ENCODE measurements at places on chromosomes 5 and 9.

GRCh38 chr9:11893331-11893730, 799.9 kb upstream of the TYRP1 start:
- DNase-seq = no peak

DNA sequence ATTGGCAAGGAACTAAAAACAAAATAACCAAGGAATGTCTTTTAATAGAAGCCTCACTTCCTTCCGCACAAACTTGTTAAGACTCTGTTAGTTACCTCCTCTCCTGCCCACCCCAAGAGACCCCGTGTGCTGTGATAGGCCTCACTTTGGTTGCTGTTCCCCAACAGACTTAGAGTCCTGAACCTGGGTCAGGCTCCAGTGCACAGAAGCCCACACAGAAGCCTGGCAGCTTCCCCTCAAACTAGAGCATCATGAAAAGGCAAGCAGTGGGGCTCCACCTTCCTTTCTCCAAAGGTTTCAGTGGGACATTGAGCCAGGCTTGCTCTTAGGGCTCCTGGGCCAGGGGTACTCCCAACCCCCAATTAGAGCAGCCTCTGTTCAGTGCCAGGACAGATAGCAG, 230.5 kb downstream of the ESM1 start:
- no peak for DNase-seq

GRCh38 chr5:54915466-54916027, 69.8 kb downstream of the ESM1 start:
- no peak for DNase-seq

DNA sequence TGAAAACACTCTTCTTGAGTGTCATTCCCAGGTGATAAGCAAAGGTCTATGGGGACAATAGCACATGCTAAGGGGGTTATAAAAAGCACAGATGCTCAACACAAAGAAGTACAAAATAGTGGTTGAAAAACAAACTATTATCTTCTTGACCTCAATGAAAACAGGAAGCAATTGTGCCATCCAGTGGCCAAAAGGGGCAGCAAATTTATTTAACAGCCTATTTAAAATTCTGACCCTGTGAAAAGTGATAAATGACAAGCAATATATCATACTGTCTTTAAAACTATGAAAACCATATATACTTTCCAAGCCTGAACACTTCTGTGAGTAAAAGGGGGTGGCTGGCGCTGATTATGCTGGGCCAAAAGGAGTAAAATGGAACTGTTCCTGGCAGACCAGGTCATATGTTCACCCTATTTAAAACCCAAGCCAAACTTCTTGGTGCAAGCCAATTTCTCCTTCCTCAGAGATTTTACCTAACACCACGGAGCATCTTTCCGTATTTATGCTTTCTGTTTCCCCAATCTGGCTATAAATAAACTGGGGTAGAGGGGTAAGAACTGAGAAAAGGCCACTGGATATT, 29.7 kb downstream of the TEX10 start:
- peak; percentile 2 for DNase-seq

GRCh38 chr9:131661568-131662288, 78.1 kb downstream of the RAPGEF1 start:
- DNase-seq = peak; percentile 56

DNA sequence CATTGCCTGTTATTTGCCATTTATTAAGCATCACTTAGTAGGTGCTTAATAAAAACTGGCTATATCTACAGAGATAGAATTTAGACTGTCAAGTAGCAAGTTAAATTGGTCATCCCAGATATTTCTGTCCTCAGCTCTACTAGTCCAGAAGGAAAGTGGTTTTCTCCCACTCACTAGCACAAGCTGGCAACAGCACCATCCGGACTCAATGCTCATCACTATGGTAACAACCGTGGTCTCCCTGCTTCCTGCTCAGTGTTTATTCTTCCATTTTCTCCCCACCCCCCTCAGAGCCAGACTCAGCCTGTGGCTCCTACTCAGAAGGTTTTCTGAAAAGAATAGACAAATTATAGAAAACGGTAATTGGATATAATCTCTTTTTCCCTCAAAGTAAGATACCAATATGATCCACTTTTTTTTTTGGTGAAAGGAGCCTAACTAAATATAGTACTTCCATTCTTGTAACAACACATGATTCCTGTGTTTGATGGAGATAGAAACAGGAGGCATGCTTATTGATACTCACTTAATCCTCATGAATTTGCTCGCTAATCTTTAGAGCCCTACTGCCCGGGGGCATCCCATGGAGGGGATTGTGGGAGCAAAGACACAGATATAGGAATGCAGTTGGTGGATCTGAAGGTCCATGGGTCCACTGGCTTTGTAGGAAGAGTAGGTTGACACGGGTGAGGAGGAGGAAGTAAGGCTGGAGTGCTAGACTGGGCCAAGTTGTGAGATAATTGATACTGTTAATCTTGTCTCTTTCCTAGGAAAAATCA, 191.4 kb downstream of the MAN2A1 start:
- DNase-seq = no peak

DNA sequence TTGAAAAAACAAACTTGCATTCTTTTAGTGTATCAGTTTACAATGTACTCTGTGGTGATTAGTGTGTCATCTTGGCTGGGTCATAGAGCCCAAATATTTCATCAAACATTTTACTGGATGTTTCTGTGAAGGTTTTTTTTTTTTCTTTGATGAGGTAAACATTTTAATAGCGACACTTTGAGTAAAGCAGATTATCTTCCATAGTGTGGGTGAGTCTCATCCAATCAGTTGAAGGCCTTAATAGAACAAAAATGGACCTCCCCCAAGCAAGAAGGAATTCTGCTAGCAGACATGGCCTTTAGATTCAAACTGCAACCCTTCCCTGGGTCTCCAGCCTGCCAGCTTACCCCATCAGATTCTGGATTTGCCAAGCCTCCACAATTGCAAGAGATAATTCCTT, 72.5 kb downstream of the FSTL4 start:
- no peak for DNase-seq

- DNase-seq = no peak
Observed at GRCh38 chr9:118482306-118482705, 778.1 kb downstream of the TLR4 start.

- no peak for DNase-seq
Observed at GRCh38 chr9:76266649-76267283, 127.5 kb downstream of the RFK start.

DNA sequence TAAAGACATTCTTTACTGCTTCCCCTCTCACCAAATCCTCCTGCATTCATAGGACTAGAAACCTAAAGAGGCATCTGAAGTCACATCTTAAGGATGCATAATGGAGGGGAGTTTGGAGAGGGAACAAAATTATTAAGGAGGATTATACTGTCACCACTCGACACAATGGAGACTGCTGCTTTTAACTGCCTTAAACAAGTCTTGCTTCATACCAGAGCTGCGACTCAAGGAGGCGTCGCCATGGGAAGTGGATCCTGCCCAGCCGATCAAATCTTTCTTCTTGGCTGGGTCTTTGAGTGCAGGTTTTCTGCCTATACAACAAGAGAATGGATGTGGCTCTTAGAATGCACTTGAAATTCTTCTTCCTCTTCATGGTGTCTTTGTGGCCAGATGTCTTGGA, 66.7 kb upstream of the FOXE1 start:
- DNase-seq = no peak

GRCh38 chr5:154523709-154524108, 45.7 kb upstream of the HAND1 start:
- no peak for DNase-seq

DNA sequence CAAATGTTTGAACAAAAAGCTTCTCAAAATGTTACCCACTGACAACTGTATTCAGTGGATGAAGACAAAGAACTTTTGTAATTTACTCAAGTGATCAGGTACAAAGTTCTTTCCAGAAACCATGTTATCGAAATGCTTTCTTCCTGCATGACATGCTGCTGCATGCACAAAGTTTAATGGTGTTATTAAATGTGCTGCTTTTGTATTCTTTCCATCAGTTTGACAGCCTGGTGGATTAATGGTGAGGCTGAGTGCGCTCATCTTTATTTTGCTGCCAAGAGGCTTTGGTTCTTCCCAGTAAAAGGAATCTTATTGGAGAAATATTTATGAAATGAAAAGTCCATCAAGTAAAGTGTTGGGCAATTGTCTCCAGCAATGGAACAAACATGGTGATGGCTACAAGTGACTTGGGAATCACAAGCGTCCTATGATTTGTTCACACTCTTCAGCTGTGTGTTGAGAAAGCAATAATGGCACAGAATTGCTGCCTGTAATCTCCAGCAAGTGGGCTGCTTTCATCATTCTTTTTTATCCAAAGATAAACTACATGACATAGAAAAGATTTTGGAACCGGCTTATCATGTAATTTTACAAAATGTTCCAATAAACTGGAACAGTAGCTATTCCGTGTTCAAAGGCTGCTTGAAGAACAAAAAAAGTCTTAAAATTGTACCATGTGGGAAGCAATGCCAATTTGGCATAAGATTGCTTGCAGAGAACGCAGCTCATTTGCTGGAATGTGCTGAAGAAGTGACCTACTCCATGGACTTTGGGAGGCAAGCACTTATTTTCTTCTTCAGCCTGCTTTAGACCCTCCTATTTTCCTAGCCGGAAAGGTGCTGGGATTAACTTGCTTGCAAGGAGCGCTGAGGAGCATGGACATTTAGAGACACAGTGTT, 153.1 kb downstream of the HSD17B3 start:
- DNase-seq = no peak

DNA sequence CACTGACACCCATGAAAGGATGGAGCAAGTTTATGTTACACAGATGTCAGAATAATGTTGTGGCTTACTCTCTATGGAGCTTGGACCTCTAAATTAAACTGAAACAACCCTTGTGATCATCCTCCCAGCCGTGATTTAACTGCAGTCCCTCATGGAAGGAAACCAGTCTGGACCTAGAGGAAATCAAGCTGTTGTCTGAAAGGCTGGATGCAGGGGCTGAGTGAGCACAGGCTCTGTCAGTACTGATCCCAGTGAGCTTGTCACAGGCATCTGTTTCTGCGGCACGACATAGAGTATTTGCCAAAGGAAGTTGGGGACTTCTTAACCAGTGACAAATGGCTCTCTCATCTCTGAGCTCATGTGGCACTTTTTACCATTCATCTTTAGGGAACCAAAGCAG, 282.9 kb upstream of the MAP3K1 start:
- no peak for DNase-seq

DNA sequence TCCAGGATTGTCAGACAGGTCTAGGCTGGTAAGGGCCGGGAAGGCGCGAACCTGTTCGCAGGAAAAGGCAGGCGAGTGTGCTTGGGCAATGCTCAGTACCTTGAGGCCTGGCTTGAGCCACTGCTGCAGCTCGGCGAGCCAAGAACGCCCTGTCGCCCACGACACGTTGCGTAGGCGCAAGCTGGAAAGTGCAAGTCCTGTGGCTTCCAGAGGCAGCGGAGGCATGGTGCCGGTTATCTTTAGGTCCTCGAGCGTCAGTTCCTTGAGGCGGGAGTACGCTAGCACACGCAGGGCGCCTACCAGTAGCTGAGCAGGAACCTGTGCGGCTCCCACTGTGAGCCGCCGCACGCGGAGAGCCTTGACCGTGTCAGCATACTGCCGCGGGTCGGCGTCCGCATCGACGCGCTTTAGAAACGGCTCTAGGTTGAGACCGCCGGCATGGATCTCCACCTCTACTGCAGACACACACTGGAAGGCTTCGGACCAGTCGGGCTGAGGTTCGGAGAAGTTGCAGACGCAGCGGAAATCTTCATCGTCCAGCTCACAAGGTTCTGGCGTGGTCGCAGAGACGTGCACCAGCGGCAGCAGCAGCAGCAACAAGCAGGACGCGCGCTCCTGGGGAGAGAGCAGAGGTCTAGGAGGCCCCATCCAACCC, 482 bp downstream of the CD14 start:
- DNase-seq = peak; percentile 28

- DNase-seq = no peak
Observed at GRCh38 chr9:89469003-89469402, 28.9 kb downstream of the SEMA4D start.

DNA sequence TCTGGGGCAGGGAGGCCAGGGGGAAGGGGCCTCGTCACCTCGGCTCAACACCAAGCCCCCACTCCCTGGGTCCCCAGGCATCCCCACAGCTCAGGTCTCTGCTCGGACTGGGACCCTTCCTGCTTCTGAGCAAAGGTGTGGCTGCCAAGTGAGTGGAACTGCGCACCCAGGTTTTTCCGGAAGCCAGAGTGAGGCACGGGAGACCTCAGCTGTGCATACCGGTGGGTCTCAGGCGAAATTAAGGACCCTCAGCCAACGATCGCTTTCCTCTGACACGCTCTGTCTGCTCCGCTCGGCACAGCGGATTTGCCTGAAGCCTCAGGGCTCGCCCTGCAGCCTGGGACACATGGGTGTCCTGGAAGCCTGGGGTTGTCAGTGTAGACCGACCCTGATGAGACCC, 41.0 kb upstream of the IRX4 start:
- DNase-seq = no peak

- DNase-seq = no peak
Observed at GRCh38 chr5:181235689-181236366, 7.9 kb downstream of the RACK1 start.

DNA sequence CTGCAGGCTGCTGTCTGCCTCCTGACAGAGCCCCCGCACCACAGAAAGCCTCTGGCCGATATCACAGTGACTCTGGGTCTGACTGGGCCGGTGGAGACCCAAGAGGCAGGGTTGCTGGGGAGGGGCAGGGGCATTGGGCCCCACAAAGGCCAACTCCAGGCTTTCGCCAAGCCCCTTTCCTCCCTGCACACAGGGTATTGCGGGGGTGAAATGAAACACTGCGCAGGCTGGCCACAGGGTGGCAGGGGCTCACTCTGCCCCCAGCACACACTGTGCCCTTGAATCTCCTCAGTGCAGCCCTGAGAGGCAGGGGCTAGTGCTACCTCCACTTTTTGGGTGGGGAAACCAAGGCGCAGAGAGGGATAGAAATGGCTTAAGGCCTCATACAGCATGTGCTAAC, 44.6 kb downstream of the BARX1 start:
- no peak for DNase-seq

GRCh38 chr9:98958271-98958984, 14.7 kb downstream of the COL15A1 start:
- DNase-seq = no peak

Data from stimulated activated CD4-positive, alpha-beta T cell treated with anti-CD3 and anti-CD28 coated beads, Interleukin-12 subunit alpha, Interleukin-12 subunit beta, amount 100 ng/mL, for 24 hours (primary cell).